ENCODE measurements at places on chromosomes 13 and 19.
A peak's percentile ranks its signal among the peaks of the same experiment; 100 is the strongest.

DNA sequence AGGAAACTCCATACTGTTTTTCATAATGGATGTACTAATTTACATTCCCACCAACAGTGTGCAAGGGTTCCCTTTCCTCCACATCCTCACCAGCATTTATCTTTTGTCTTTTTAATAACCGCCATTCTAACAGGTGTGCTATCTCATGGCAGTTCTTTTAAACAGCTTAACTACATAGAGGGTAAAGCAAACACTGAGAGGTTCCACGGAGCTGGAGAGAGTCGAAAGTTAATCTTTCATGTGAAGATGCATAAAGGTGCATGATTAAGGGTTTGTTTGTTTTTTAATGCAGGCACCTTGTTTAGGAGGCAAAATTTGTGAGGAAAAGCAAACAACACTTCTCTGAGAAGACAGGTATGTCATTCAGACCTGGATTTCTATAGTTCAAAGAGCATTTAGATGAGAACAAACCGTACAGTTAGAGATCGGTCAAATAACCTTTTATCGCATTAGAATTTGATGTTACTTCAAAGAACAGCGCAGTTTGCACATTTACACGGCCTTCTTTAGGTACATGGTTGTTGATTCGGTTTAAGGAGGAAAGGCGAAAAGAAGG lies 193.9 kb downstream of the RBM26 start:
- no peak for DNase-seq

- peak; percentile 92 for DNase-seq
Measured at GRCh38 chr13:98173431-98174152, 3.5 kb downstream of the RNF113B start.

DNA sequence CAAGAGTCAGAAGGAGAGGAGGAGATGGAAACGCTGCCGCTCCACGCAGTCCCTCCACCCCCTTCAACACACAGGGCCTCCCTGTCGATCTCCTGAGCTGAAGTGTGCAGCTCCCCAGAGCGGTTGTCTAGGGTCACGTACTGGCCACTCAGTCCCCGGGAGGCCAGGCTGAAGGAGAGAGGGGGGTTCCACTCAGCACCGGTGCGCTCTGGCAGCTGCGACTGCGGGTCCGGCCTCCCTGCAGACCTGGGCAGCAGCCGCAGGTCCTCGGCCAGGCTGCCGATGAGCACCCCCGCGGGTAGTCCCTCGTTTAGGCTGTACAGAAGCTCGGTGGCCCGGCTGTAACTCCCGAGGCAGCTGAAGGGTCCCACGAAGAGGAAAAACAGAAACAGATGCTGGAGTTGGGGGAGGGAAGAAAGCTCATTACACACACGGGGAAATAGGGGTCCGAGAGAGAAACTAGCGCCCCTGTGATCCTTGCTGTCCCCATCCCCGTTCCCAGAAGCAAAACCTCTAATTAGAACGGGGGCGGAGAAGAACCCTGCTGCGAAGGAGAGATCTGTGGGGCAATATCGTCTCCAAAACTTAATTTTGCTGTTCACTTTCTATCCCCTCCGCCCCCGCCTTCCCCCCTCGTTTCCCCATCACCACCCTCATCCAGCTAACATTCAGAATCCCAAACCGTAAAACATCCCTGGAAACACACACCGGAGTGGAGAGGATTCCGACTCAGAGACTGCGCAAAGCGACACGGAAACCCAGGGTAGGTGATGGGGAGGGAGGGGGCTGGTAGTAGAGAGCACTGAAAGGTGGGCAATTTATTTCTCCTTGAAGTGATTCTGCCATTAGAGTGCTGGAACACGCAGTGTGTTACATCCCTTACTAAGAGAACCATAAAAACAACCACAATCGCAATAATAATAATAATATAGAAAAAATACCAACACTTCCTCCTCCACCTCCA lies 1.8 kb downstream of the PCDH20 start:
- DNase-seq: no peak

DNA sequence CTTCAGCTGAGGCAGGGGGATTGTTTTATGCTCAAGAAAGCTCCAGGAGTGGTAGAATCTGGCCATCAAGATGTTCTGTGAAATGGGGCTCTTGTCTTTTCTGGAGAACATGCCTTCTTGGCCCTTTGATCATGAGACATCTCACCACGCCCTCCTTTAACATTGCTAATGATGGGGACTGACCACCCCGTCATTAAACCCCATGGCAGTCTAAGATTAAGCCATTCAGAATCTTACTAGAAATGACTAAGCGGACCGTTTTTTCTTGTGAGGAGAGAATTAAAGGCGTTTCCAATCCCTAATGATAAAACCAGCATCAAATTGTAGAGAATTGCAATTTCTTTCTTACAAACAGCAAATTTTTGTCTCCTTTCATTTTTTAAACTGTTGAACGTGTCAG lies 89.4 kb downstream of the COL4A2 start:
- no peak for DNase-seq
